Sigmoid colon (tissue), 7 donors: ENCODE measurements at places on chromosomes 7 and 10. TPM values are rescaled to one million over a fixed set of nuclear protein-coding genes. Genes with fewer than 3 reads are reported as not detected.

- no peak for DNase-seq
Observed at GRCh38 chr7:69723663-69724062, 125.4 kb downstream of the AUTS2 start.

GRCh38 chr10:14727465-14727864 is 47.2 kb downstream of the FAM107B start:
- no peak for DNase-seq

DNA sequence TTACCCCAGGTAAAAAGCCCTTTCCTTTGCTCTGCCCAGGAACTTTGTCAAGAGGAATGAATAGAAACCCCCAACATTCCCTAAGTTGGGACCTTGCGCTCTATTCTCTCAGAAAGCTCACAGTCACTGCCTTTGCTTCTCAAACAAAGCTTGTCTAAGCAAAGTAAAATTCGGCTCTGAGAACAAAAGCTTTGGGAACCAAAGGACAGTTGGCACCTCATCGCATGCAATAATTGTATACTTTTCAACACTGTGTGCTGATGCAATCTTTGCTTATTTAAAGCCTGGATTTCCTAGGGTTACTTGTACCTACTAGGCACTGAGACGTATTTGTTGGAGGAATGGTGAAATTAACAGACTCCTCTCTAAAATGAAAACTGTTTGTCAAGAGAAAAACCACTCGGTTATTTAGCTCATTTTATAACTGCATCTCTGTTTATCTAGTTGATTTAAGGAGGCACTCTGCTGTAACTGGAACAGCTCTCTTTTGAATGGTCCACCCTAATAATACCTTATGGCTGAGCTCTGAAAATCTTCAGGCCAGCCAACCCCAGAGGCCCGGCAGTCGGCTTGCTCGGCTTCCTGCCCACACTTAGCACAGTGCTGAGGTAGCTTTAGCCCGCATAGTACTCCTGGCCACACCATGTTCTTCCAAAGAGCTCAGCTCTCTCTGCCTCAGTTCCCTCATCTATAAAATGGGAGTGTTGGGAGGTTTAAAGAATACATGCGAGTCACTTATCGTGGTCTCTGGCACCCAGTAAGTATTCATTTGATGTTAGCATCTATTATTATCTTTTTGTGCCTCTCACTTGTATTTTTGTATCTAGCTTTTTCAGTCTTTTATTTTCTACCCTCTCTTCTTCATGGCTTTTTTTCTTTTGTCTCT is 80.2 kb upstream of the PRR15 start:
- DNase-seq, result peak; percentile 71

- DNase-seq, result no peak
Observed at GRCh38 chr7:66157060-66157459, 42.4 kb downstream of the CRCP start.

DNA sequence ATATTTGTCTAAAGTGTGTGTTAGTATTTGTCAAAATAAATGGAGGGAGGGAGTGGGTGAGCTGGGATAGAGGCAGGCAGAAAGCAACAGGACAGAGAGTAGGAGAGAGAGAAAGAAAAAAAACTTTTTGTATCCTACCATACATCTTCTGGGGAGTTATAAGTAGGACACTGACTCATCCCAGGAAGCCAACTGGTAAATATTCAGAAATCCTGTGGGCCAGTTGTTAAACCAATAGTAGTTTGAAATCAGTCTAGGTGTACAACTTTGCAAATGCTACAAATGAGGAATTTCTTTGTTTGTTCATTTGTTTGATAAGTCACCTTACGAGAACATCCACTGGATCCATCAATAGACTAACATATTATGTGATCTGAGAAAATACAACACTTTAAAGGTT is 980.9 kb downstream of the GATA3 start:
- no peak for DNase-seq

DNA sequence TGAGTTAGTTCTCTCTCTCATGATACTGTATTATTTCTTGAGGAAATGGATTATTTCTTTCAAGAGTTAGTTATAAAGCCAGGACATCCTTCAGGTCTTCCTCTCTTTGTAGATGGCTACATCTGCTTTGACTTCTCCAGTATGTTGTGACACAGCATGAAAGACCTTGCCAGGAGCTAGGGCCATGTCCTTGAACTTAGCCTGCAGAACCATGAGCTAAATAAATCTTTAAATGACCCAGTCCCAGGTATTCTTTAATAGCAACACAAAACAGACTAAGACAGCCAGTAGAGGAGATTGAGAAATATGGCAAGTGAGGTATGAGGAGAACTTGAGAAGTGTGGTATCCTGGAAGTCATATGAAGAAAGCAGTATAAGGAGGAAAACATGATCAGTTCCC is 214.9 kb upstream of the PPP1R3A start:
- no peak for DNase-seq

- DNase-seq, result no peak
Observed at GRCh38 chr10:128642023-128642422, 515.8 kb upstream of the MKI67 start.

GRCh38 chr7:129886167-129886817 is 66.5 kb downstream of the UBE2H start:
- no peak for DNase-seq

GRCh38 chr7:131826960-131827359 is 270.5 kb upstream of the PODXL start:
- no peak for DNase-seq

- DNase-seq, result no peak
Observed at GRCh38 chr7:100476101-100476780, 2.8 kb downstream of the TSC22D4 start.

- no peak for DNase-seq
Observed at GRCh38 chr10:8790390-8790789, 735.9 kb downstream of the GATA3 start.

GRCh38 chr7:41002741-41003610 is 699.9 kb downstream of the INHBA start:
- DNase-seq, result no peak

DNA sequence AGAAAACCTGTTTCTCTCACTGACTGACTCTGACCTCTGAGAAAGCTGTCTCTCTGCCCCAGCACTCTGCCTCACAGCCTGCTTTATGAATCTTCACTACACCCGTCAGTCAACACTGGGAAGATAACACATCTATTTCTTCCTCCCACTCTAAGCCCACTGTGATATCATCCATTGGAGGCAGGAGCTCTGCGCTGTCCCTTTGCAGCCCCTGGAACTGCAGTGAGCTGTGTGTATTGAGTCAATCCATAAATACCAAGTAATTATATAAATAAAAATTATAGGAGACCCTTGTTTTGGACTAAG is 17.2 kb upstream of the FXYD4 start:
- no peak for DNase-seq

DNA sequence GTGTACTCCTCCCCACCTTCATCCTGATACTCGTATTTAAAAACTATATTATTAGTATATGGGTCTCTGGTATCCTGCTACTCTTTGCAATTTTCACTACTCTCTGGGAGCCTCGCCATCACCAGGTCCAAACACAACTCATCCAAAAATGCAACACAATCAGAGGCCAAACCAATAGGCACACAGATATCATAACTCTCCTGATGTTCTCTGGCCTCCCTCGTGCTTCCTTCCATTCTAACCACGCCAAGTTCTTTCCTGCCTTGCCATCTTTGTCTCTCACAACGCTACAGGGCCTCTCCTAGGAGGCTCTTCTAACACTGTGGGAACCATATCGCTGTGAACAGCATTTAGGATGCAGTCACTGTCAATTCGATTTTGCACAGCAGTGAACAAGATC is 7.3 kb downstream of the RHEB start:
- DNase-seq, result no peak

- no peak for DNase-seq
Observed at GRCh38 chr10:120422457-120422856, 34.6 kb upstream of the PLPP4 start.

- no peak for DNase-seq
Observed at GRCh38 chr7:133330085-133330484, 77.2 kb downstream of the EXOC4 start.

- no peak for DNase-seq
Observed at GRCh38 chr7:90383422-90383821, 19.8 kb upstream of the CLDN12 start.

GRCh38 chr7:19437446-19437845 is 271.4 kb downstream of the POLR1F start:
- DNase-seq, result no peak

DNA sequence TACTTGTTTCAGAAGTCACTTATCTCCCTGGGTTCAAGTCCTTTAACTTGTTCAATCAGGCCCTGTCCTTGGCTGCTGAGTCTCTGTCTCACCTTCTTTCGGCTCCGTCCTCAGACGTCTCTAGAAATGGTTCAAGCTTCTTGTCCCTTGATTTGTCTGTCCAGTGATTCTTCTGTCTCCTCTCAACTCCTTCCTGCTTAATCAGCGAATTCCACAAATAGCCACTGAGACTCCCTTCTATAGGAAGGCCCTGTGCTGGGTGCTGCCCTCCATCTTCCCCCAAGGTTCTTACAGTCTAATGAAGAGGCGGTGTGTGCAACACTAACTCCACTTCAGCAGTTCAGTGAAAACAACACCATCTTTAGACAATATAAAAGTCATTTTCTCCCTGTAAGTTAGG is 12.7 kb downstream of the FAM241B start:
- peak; percentile 2 for DNase-seq

DNA sequence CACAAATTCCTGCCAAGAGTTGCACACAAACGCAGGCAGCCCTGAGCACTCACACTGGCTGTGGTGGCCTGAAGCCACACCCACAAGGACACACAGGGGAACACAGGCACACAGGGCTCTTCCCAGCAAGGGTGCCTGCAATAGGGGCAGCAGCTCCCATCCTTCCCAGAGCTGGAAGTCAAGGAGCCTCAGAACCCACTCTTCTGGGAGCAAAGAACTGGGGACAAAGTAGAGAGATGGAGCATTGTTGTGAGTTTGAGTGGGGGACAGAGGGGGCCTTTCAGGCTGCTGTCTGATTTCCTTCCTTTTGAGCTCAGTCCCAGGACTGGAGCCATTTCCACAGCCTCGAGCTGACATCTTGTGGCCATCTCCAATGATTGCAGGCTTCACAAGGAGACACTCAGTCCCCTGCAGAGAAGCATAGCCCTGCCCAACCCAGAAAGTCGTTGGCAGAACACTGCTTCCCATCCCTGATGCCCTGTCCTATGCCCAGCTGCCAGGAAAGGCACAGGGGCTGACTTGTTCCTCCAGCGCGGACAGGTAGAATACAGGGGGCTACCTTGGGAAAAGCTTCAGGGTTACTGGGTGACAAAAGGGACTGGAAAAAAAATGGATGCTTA is 34.4 kb upstream of the SLF2 start:
- no peak for DNase-seq

- DNase-seq, result no peak
Observed at GRCh38 chr10:42475168-42476098, 162.9 kb downstream of the ZNF33B start.

GRCh38 chr7:4835398-4836205 is 26.2 kb downstream of the PAPOLB start:
- peak; percentile 54 for DNase-seq

DNA sequence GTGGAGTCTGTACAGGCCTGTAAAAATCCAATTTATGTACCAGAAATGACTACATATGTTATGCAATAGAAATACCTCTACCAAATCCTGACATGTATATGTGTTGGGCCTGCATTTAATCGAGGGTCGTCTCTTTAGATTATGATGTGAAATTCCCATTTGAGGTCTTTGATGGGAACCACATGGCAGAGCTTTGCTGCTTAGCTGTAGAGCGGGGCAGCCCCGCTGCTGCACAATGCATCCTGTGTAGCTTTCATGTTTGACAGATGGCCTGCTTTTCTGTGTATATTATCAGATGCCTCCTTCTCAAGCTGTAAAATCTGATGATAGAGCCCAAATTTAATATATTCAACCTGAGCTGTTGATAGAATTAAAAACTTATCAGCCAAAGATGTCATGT is 65.8 kb downstream of the RAB18 start:
- no peak for DNase-seq

DNA sequence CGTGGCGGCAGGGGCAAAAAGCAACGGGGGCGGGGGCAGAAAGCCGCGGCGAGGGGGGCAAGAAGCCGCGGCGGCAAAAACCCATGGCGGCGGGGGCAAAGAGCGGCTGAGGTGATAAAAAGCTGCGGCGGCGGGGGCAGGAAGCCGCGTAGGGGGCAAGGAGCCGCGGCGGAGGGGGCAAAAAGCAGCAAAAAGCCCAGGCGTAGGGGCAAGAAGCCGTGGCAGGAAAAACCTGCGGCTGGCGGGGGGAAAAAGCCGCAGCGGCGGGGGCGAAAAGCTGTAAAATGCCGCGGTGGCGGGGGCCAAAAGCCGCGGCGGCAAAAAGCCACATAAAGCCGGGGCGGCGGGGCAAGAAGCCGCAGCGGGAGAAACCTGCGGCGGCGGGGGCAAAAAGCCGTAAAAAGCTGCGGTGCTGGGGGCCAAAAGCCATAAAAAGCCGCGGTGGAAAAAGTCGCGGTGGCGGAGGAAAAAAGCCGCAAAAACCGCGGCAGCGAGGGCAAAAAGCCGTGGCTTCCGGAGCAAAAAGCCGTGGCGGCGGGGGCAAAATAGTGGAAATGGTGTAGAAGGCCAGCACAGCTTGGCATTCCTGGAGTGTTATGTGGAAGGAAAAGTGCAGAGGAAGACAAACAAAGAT is 487.8 kb downstream of the ZNF33B start:
- no peak for DNase-seq

DNA sequence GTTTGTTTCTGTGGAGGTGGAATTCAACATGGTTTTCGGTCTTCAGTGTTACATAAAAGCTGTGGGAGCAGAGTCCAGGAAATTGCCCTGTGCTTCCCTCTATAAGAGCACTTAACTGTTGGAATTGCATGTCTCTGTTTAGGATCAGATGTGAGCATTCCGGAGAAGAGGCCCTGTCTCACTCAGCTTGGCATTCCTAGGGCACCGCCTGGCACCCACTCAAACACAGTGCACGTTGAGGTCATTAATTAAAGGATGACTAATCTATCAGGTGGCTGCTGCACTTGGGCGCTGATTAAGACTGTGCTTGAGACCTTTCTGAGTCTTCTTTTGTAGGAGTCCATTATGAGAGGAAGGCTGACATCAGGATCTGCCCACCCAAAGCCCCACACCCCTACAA is 82.8 kb upstream of the VIPR2 start:
- peak; percentile 84 for DNase-seq

- DNase-seq, result no peak
Observed at GRCh38 chr7:8965177-8965576, 531.8 kb downstream of the NXPH1 start.

GRCh38 chr10:14605231-14605925 is 169.3 kb downstream of the FAM107B start:
- DNase-seq, result no peak

The SCD gene
- 28.5 TPM for total RNA-seq

The FAM171A1 gene
- total RNA-seq, result 4.3 TPM

The IGFBP1 gene
- not detected for total RNA-seq

The BAMBI gene
- total RNA-seq, result 5.0 TPM

The MAD1L1 gene
- 30.5 TPM for total RNA-seq

The HOXA10 gene
- total RNA-seq, result 63.1 TPM

The LIPN gene
- not detected for total RNA-seq

The TAS2R5 gene
- total RNA-seq, result 1.8 TPM

The OPN1SW gene
- total RNA-seq, result not detected

The WEE2 gene
- not detected for total RNA-seq

The BCCIP gene
- total RNA-seq, result 54.9 TPM

The SLC25A13 gene
- total RNA-seq, result 10.7 TPM

The ZEB1 gene
- 254 TPM for total RNA-seq

The PRKAR2B gene
- total RNA-seq, result 31.0 TPM

The ZNF488 gene
- total RNA-seq, result not detected

The SVOPL gene
- not detected for total RNA-seq

The SPDYE9 gene
- total RNA-seq, result not detected

The METTL27 gene
- 1.4 TPM for total RNA-seq
